ENCODE measurements at places on chromosomes 13 and 19.

DNA sequence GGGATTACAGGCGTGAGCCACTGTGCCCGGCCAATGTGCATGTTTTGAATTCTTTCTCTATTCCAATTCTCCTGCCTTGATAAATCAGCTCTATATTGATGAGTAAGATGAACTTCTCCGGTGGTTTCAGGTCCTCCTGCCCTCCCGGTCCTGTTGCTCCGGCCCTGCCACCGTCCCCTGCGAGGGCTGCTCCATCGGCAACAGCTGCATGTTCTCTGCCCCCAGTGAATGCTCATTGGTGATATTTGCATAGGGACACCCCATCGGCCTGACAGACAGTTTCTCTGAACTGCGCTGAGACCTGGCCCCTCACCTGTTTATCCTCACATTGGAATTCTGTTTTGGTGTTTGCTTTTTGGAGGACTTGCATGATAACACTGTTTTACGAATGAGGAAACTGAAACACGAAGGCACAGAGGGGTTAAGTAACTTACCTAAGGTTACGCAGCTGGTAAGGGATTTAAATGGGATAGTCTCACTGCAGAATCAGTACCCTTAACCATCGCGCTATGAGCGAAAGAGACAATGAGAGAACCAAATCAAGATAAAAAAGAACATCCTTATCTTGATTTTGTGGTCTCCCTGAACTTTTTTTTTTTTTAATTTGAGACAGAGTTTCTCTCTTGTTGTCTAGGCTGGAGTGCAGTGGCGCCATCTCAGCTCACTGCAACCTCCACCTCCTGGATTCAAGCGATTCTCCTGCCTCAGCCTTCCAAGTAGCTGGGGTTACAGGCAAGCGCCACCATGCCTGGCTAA lies 32.2 kb downstream of the ZNF557 start:
- DNase-seq, result no peak

DNA sequence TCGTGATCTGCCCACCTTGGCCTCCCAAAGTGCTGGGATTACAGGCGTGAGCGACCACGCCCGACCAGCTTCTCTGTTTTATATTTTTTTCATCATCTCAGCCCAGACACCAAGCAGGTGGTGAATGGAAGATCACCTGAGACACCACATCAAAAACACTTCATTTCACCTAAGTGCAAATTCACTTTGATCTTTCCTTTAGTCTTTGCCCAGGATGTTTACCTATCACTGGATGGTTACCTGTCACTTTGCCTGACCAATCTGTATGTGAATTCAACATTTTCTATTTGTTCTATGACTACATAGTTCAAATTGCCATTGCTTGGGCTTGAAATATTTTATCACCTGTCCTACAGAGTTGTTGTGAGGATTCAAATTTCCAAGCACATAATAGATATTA lies 65.7 kb downstream of the PAN3 start:
- DNase-seq, result no peak

DNA sequence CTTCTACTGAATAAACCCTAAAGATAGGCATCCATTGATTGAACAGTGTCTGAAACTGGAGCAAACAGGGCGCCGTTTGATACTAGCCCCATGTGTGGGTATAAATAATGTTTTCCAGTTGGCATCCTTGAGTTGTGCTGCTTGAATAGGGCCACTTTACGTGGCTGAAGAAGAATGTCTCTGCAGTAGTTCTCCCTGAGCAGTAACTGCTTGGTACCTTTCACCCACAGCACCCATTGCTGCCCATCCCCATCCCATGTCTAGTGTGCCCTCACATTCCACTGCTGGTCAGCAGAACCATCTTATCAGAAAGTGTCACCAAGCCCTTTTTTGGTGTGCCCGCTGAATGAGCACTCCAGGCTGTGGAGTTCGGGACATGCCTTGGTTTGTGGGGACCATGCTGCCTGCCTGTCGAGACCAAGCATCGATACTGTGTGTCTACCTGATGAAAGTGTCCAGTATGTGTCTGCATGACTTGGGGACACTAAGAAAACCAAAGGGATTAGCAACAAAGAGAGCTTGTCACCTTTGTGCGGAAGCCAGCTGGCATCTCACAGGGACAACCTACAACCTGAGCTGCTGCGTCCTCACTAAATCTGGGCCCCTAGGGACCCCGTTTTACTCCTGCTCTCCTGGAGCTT lies 162.0 kb downstream of the TM9SF2 start:
- no peak for DNase-seq

DNA sequence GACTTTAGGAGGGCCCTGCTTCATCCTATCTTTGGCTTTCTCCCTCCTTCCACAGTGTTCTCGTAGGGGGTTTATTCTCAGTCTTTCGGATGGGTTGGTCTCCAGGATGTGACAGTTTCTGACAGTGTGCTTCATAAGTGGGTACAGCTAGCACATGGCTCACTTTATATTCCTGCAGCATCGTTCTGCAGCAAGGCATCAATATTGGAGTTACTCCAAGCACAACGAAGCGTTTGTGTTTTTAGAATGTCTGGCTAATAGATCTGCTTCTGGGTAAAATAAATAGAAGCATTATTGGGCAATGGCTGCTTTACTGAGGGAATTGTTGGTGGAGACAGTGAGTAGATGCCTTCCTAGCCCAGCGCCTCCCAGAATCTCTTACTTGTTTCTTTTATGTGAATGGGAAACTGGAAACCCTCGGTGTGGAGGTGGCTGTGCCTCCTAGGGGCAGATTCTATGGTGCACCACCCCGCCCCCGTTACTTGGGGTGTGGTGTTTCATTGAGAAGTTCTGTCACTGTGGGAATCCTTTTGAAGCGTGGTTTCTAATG lies 2.0 kb downstream of the FARP1 start:
- DNase-seq, result no peak

DNA sequence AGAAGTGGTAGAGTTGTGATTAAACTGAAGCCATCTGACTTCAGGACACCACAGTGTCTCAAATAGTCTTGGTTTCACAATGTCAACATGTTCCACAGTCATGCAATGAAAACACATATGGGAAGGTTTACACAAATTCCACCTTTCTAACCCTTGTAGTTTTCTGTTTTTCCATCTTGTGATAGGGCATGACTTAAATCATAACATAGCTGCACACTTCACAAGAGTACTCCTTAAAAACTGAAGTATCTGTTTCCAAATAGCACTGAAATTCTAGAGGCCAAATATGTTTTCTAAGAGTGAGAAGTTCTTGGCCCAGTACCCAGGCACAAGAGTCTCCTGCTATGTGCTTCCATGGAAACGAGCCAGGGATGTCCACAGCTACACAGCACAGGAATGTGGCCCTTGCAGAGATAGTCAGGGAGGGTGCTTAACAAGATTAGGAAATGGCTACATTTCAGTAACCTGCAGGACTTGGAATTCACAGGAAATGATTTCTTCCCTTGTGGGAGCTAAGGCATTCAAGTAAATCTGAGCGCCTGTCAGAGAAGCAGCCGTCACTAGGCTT lies 269.1 kb downstream of the NDFIP2 start:
- no peak for DNase-seq

DNA sequence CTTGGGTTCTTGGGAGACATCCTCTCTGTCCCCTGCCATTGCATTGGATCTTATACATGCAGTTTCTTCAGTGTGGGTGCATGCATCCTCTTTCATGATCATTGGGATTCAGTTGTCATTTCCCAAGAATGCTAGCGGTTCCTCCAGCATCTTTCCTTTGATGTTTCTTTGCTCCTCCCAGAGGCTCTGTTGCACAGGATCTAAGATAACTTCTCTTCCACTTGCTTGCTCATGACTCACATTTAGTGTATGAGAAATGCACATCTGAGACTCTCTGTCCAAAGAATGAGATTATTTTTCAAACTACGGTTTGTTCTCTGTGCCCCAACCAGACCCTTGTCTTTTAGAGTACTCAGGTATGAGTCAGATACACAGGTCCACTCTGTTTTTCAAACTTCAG lies 197.1 kb downstream of the NDFIP2 start:
- no peak for DNase-seq

DNA sequence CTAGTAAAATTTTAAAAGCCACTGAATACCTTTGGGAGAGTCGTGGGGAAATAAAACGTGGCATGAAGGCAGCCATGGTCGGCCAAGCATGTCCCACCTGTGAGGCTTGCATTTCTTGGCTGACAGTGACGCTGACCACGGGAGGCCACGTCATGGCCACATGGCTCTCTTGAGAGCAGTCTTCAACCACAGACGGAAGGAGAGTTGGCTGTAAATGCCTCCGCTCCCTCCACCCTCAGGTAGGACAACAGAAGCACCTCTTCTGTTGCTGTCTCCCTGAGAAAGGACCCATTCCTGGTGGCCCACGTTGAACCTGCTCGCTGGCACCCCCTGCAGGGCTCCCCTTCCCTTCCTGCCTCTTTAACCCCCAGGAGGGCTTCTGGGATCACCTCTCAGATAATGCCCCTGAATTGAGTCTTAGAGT lies 10.6 kb upstream of the LRRC25 start:
- no peak for DNase-seq

DNA sequence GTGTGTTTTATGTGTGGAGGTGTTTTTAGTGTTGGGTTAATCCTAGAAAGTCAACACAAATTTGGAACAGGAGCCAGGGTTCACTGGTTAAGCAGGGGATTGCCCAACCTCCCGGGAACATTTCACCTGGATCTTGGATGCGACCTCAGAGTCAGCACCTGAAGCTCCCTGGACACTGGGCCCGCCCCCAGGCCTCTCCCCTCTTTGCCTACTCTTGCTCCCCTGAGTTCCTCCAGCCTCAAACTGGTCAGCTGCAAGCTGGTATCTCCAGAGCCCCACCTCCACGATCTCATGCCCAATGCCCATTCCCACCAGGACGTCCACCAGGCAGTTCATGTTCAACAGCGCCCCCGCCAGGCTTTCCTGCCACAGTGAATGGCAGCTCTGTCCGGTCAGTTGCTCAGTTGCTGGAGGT lies 9.7 kb downstream of the HSD17B14 start:
- DNase-seq, result no peak

DNA sequence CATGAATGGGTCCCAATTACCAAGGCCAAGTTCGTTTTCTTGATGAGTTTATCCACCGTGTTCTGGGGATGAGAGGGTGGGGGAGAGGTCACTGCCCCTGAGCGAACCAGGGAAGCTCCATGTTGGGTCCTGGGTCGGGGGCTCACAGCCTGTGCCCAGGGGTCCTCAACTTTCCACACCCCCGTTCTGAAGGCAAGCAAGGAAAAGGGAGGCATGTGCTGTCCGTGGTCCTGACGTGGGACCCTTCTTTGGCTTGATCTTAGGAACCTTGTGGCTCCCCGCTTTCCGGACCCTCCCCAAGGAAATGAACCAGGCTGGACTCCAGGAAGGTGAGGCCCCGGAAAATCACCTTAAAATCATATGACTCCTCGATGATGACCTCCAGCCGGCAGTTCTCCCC lies 18.2 kb upstream of the MEIS3 start:
- DNase-seq, result no peak

DNA sequence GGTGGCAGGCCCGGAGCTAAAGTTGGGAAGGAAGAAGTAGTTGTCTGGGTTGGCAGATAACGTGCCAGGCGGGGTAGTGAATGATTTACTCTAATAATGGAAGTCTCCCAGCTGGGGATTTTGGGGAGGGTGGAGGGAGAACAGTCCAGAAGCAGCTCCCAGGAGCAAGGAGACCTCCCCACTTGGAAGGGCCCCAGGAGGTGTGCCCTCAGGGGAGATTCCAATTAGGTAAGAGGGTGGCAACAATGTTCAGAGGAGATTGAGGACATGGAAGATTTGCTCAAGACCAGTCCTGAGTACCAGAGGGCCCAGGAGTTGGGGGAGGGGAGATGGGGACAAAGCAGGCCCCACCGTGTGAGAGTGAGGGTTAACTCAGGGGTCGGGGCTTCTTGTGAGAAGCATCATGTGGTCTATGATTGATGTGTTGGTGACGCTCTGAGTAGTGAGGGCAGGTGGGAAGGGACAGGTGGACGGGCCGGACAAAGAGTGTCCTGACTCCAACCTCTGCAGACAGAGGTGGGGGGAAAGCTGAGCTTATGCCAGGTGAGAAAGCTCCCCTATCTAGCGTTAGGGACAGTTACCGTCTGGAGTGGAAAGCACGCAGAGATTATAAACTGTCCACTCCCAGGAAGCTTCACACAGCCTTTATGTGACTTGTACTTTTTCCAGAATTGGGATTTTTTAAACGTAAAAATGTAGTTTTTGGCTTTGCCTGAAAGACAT lies 3.5 kb downstream of the SPINT2 start:
- no peak for DNase-seq

- no peak for DNase-seq
These were observed 63.6 kb downstream of the RASA3 start for GRCh38 chr13:114068656-114069318.

DNA sequence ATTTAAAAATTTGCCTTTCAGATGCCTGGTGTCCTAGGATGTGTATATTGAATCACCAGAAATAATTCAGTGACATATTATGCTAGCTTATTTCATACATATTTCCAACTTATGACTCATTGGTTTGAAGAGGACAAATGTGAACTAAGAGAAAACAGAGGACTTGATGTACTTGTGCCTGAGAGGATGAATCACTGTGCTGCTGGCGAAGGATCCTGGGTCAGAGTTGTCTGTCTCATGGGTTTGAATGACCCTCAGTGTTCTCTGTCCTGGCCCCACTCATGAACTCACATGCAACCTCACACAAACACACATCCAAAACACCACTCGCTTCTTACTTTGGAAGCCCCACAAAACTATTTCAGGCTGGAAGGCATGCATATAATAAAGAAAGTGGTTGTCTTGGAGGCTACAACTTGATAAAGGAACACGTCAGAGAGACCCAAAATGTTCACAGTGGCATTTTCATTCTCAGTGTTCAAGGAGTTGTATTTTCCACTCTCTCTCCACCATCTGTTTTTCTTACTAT lies 129.0 kb upstream of the SPRY2 start:
- DNase-seq, result no peak

- DNase-seq, result peak; percentile 48
These were observed 15.2 kb upstream of the PAK4 start for GRCh38 chr19:39110263-39110967.

DNA sequence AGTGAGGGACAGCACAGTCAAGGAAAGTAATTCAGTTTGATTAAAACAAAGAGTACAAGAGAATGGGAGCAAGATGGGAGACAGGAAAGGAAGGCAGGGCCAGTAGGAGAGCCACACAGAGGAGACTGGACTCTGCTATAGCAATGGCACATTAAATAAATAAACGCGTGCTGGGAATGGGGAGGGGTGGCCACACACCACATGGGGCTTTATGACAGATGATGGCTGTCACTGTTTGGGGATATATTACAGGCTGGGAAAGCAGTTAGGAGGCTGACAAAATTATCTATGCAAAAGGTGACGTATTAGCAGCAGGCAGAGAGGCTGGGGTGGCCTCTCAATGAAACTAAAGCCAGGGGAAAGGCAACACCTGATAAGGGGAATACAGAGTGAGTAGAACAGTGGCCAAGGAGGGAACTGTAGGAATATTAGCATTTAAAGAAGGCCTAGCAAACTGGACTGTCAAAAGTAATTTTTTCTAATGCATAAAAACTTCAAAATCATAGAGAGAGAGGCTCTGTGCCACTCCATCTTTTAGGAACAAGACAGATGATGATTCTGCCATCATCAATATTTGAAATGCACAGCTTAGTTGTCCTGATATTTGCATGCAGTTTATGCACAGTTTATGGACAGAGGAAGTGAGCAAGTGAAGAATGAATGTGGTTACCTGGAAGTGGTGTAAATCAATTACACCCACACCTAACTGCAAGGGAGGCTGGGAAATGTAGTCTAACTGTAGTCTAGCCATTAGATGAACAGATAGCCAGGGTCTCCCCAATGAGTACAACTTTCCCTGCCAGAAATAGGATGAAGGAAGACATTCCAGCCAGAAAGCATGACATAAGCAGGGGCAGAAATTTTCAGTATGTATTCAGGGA lies 346.5 kb downstream of the FOXO1 start:
- no peak for DNase-seq

- peak; percentile 35 for DNase-seq
These were observed 1.2 kb downstream of the PPM1N start for GRCh38 chr19:45499196-45500180.

GRCh38 chr13:114042066-114042815 lies 68.4 kb upstream of the C13orf46 start:
- no peak for DNase-seq
